ENCODE measurements at places on chromosomes 13 and 19.

DNA sequence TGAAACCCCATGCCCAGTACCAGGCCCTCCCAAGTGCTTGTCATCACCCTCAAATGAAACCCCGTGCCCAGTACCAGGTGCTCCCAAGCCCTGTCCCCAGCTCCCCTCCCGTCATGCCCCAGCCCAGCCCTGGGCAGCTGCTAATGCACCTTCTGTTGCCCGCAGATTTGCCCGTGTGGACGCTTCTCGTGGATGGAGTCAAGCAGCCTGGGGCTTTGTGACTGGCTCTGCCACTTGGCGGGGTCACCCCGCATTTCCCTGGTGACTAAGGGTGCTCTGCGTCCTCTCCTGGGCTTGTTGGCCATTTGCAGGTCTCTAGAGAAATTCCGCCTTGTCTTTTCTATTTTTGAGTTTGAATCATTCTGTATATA is 82.7 kb downstream of the ATP11A start:
- DNase-seq, result no peak

GRCh38 chr13:43285933-43286597 is 262.7 kb downstream of the DNAJC15 start:
- DNase-seq, result no peak

- DNase-seq, result no peak
Measured at GRCh38 chr19:53536225-53536548, 1.8 kb upstream of the ZNF331 start.

- DNase-seq, result no peak
Measured at GRCh38 chr19:30420316-30420715, 48.1 kb downstream of the ZNF536 start.

- no peak for DNase-seq
Measured at GRCh38 chr13:98252931-98253470, 75.9 kb upstream of the RNF113B start.

GRCh38 chr13:46687810-46688209 is 109.2 kb downstream of the ESD start:
- no peak for DNase-seq

GRCh38 chr13:72126424-72126823 is 259.4 kb upstream of the DACH1 start:
- DNase-seq, result no peak

GRCh38 chr13:55190996-55191395 is 1949.7 kb upstream of the PRR20A start:
- no peak for DNase-seq

DNA sequence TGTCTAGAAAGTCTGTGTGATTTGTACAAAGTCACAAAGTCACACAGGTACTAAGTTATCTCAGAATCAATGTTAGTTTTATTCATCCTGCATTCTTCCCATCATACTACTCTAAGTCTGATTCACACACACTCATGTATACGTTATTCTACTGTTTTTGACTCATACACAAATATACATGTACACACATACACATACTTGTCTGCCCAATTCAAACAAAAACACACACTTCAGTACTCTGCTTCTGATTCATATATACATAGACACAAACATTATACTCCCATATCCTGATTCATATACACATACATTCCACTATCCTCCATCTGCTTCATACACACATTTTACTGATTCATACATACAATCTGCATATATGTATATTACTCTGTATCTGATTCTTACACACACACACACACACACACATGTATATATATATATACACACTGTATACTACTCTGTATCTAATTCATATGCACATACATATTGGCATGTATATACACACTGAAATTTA is 69.3 kb downstream of the KLF12 start:
- no peak for DNase-seq

DNA sequence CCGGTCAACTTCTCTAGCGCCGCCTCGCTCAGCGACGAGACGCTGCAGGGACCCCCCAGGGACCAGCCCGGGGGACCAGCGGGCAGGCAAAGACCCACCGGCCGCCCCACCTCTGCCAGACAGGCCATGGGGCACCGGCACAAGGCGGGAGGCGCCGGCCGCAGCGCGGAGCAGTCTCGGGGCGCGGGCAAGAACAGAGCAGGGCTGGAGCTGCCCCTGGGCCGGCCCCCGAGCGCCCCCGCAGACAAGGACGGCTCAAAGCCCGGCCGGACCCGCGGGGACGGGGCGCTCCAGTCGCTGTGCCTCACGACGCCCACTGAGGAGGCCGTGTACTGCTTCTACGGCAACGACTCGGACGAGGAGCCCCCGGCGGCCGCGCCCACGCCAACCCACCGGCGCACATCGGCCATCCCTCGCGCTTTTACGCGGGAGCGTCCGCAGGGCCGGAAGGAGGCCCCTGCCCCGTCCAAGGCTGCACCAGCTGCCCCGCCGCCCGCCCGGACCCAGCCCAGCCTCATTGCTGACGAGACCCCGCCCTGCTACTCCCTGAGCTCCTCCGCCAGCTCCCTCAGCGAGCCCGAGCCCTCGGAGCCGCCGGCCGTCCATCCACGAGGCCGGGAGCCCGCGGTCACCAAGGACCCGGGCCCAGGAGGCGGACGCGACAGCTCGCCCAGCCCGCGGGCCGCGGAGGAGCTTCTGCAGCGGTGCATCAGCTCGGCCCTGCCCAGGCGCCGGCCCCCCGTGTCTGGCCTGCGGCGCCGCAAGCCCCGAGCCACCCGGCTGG is 11.3 kb downstream of the C19orf25 start:
- no peak for DNase-seq

DNA sequence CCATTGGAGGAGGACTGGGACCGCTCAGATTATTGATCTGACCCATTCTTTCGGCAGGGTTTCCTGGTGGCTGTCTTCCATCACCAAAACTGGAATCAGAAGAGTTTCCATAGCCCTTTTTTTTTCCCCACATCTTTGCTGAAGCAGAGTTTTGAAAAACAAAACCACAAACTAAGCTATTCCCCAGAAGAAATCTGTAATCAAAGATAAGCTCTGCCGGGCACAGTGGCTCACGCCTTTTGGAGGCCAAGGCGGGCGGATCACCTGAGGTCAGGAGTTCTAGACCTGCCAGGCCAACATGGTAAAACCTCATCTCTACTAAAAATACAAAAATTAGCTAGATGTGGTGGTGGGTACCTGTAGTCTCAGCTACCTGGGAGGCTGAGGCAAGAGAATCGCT is 4.2 kb upstream of the ICAM1 start:
- DNase-seq, result no peak

DNA sequence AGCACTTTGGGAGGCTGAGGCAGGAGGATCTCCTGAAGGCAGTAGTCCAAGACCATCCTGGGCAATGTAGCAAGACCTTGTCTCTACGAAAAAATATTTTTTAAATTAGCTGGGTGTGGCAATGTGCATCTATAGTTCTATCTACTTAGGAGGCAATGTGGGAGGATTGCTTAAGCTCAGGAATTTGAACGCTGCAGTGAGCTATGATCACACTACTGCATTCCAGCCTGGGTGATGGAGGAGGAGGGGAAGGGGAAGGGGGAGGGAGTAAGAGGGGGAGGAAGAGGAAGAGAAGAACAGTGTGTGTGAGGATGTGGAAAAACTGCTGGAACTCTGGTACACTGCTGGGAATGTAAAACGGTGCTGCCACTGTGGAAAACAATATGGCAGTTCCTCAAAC is 9.2 kb upstream of the CLIP3 start:
- DNase-seq, result no peak

DNA sequence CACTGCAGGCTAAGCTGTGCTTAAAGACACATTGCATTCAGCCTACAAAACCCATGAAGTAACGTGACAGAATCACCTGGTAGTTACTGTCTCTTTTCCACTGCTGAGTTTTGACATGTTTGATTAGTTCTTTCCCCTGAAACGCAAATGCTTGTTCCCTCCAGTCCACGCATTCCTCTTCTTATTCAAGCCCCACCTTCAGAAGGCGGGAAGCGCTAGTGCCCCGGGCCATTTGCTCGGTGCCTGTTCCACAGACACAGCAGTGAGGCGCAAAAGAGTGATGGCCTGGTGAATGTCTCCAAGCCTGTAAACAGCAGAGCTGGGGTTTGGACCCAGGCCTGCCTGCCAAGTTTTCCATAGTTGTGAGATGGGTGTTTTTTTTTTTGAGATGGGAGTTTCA is 10.9 kb downstream of the ACP4 start:
- DNase-seq, result no peak

GRCh38 chr19:47994209-47994802 is at the start of gene ELSPBP1:
TSS of gene ELSPBP1 (plus strand) at chr19:47994632. CDS start at chr19:48008668, 14,036 bp downstream.
- no peak for DNase-seq

DNA sequence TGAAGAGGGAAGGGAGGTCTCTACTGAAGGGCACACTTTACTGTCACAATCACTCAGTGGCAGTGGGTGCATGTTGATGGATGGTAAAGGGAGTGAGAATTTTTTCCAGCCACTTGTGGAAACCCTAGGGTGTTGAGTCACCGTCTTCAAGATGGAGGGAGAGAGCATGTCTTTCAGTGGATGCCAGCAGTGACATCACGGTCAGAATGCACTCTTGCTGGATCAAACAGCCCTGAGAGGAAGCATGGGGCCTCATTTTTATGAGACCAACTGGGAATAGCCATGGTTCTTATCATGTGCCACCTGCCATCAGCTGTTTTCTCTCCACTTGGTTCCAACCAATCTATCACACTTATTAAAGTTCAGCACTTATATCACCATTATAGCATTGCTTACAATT is 182.5 kb downstream of the KCNRG start:
- no peak for DNase-seq

DNA sequence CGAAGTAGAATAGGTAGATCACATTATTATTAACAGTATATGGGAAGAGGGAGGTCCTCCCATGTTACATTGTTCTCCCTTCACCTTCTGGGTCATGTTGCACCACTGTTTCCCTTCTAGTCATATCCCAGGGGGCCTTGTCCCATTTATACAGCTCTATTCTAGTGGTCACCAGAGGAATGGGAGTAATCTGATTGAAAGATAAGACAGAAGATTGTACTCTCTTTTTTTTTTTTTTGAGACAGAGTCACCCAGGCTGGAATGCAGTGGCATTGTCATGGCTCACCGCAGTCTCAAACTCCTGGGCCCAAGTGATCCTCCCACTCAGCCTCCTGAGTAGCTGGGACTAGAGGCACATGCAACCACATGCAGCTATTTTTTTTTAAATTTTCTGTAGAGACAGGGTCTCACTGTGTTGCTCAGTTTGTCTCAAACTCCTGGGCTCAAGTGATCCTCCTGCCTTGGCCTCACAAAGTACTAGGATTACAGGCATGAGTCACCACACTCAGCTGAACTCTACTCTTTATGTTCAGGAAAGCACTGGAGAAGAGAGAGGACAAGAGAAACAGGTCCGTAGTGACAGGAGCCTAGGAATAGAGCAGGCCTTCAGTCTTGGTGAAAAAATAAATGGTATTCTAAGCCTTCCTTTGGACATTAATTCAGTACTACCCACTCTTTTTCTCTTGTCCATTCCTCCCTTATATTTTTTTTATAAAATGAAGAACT is 4.3 kb upstream of the ZNF529 start:
- DNase-seq, result no peak

DNA sequence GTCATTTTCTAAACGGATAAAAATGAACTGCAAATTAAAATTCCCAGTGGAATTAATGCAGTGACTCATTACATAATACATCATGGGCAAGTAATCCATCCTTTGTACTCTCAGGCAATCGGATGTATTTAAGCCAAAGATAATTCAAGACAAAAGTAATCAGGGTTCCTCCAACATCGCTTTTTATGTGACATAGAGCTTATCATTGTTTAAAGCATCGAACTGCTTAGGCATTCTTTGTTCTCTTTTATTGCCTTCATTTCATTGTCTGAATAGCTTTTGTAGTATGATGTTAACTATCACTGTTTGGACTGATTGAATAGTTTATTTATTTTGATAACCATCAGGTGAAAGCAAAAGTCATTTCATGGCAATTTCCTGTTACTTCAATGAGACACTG is 209.4 kb downstream of the ITGBL1 start:
- DNase-seq, result no peak

- DNase-seq, result no peak
Measured at GRCh38 chr19:49128545-49129237, 9.3 kb downstream of the PPFIA3 start.

DNA sequence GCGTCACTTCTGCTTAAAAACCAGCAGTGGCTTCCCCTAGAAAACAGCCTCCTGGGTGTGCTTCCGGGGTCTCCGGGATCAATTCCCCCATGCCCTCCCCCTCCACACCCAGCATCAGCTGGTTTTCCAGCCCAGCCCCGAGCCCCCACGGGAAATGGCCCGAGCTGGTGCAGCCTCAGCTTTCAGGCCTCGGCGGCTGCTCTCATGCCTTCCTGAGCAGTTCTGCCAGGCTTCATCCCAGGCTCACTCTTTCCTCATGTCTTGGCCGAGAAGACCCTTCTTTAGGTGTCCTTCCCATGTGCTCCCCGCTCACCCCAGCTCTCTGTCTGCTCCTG is 103.1 kb upstream of the RNF113B start:
- DNase-seq, result no peak

DNA sequence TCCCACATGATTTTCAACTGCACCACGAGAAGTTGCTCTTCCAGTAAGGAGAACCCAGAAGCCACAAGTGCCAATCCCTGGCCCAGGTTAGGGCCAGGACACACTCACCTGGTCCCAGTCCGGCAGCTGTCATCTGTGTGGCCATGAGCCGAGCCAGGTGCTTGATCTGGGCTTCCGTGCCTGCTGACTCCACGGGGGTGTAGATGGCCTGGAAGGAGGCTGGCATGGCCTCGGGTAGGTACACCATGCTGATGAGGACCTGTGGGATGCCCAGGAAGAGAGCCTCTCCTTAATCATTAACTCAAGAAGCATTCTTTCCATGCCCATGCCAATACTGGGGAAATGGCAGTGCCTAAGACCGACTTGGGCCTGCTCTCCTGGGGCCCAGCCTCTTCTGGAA is 19.9 kb upstream of the RSPH6A start:
- no peak for DNase-seq

- no peak for DNase-seq
Measured at GRCh38 chr19:33192010-33192409, 2.1 kb upstream of the LRP3 start.

GRCh38 chr13:24223341-24224231 is 63.1 kb downstream of the SPATA13 start:
- DNase-seq, result no peak

DNA sequence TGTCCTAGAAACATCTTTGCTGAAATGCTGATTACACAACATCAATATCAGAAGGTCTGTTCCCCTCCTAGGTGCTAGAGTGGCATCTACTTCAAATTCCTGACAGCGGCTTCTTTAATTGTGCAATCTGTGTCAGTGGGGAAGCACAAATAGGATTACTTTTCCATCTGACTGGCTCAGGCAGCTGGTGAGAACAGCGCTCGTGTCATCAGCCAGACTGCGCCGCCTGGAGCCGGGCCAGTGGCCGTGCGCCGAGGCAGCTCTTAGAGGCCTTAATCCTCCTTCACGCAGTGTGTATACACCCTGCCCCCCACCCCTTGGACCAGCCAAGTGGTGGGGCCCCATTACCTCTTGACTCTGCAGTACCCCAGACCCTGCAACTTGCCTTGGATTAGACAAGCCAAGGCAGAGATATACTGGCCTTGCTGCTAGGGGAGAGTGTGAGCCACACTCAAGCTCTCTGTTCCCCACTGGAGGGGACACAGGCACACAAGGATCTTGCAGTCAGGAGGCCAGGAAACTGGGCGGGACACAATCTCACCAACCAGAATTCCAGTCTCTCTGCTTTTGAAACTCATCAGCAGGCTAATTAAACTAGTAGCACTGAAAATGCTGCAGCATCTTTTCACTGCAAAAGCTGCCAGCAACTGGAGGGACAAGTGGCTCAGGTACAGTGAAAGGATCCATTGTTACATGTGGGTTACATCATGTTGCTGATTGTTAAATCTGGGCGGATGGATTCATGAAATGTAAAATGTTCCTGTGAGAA is 48.9 kb upstream of the EPHX3 start:
- peak; percentile 83 for DNase-seq

GRCh38 chr13:29294821-29295220 is 300.7 kb downstream of the SLC7A1 start:
- no peak for DNase-seq
